ENCODE measurements at places on chromosomes 7 and 10.

- no peak for DNase-seq
Observed at GRCh38 chr7:110058401-110058800, 1032.5 kb upstream of the LRRN3 start.

DNA sequence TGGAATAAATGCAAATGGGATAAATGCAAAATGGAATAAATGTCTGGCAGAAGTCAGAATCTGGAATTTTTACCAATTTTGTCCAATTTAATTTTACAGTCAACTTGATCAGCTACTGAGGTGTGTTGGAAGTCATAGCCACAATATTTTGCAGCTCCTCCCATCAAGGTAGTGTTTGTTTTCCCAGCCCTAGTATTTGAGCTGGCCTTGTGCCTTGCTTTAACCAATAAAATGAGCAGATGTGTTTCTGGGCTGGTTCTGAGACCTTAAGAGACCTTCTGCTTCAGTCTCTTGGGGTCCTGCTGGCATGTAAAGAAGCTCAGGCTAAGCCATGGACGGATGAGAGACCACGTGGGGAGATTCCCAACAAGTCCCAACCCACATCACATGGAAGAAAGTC is 42.7 kb upstream of the RSBN1L start:
- no peak for DNase-seq

DNA sequence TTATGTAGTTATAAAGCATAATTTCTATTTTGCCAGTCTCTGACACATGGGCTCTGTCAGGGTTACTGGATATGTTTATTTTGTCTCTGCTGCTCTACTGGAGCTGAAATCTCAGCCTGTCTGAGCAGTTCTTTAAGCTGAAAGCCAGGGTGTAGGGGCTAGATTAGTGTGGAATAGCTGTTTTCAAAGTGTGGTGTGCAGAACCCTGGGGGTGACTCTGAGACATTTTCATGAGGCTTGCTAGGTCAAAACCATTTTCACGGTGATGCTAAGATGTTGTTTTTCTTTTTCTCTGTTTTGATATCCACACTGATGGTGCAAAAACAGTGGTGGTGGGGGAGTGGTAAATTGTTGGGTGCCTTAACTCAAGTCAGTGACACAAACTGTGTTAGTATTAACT is 45.5 kb downstream of the CREM start:
- no peak for DNase-seq

- DNase-seq = peak; percentile 87
Observed at GRCh38 chr10:99845837-99846382, 63.5 kb downstream of the ABCC2 start.

DNA sequence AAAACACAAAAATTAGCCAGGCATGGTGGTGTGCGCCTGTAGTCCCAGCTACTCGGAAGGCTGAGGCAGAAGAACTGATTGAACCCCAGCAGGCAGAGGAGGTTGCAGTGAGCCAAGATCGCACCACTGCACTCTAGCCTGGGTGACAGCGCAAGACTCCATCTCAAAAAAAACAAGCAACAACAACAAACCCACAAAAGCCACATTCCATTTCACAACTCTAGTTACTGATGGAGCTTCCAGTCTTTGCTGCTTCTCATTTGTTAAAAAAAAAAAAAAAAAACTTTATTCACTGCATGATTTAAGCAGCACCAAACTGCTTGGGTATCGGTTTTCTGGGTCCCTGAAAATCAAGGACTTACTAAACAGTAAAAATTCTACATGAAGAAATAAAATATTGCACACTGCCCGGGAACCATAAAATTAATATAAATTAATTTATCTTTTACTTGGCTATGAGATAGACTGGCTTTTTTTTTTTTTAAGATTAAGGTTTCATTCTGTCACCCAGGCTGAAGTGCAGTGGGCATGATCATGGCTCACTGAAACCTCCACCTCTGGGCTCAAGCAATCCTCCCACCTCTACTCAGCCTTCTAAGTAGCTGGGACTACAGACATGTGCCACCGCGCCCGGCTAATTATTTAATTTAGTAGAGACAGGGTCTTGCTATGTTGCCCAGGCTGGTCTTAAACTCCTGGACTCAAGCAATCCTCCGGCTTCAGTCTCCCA is 42.0 kb downstream of the SRPK2 start:
- DNase-seq = peak; percentile 84

DNA sequence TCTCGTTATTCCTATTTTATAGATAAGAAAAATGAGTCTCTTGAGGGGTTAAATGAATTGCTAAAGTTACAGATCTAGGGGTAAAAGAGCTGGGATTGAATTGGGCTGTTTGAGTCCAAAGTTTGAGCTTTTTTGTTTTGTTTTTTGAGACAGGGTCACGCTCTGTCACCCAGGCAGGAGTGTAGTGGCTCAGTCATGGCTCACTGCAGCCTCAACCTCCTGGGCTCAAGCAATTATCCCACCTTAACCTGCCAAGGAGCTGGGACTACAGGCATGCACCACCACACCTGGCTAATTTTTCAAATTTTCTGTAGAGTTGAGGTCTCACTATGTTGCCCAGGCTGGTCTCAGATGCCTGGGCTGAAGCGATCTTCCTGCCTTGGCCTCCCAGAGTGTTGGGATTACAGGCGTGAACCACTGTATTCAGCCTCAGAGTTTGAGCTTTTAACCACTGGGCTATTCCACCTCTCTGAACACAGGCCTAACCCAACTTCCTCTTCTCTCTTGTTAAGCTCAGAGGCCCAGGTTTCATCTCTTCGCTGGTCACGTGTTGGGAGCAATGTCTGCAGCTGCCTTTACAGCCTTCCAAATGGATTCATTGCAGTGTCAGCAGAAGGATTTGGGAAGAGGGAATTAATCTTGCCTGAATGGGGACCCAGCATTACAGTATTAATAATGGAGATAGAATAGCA is 8.0 kb downstream of the SUFU start:
- DNase-seq = no peak

GRCh38 chr7:25988640-25989039 is 163.4 kb upstream of the NFE2L3 start:
- no peak for DNase-seq

- no peak for DNase-seq
Observed at GRCh38 chr7:77540402-77540822, 3.3 kb downstream of the PTPN12 start.

- no peak for DNase-seq
Observed at GRCh38 chr7:74240482-74240881, 13.7 kb downstream of the RFC2 start.

DNA sequence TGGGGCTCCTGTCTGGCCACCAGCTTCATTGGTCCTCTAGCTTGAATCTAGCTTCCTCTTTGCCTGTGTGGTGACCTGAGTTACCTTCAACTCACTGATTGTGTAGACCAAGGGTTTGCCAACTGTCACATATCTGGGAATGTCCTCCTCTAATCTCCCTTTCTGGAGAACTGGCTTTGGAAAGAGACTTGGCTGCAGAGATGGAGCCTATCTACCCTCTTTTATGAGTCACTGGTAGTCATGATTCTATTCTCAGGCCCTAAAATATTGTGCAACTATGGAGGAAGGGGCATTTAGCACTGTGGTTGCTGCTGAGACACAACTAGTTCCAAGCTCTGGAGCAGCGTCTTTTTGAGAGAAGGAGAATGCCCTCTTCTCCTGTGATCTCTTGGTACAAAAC is 691.3 kb downstream of the KCNMA1 start:
- DNase-seq = no peak

DNA sequence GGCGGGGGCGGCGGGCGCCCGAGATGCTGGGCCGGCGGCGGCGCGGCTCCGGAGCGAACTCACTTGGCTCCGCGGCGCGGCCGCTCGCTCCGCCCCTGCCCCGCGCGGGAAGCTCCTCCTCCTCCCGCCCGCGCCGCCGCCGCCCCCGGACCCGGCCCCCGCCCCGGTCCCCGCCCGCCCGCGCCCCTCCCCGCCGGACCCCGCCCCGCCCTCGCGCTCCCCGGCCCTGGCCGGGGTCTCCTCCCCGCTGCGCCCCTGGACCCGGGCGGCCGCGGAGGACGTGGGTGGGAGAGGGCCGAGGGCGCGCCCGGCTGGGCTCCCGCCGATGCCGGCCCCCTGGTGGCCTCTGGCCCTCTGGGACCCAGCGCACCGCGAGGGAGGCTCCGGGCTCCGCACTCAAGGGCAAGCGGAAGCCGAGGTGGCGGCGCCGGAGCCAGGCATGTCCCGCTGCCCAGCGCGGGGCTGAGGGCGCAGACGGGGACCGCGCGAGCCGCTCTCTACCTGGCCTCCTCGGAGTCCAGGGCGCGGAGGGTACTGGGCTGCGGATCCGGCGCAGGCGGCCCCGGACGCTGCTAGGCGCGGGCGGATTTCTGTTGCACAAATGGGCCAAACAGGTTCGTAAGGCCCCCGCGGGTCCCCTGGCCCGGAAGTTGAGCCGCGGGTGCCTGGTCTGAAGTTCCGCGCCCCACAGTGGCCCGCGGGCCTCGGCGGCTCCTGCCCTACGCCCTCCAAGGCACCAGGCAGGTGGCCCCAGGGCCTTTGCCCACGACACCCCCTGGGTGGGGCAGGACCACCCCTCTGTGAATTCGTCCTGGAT is at the start of gene TCERG1L:
Gene TCERG1L (minus strand): TSS at position 61 of the 817 bp plus-strand sequence. CDS start 86 bp downstream, outside the sequence.
- no peak for DNase-seq

DNA sequence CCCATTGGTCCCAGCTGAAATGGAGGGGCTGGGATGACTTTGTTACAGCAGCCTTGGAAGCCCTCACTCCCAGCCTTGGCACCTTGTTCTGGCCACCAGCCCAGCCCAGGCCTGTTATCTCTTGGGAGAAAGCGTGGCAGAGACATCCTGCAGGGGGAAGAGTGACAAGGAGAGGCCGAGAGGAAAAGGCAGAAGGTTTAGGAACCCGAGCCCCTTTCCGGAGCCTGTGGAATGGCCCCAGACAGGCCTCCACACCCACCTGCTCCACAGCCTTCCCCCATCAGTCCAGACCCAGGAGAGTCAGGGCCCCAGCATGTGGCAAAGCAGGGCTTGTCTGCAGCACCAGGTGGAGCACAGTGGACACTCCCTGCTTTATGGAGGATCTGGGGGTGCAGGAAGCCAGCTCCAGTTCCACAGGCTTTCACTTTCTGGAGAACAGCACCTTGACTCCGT is 24.1 kb upstream of the TRIM8 start:
- no peak for DNase-seq

GRCh38 chr7:36368496-36368895 is 21.2 kb upstream of the ANLN start:
- DNase-seq = no peak

GRCh38 chr10:105969884-105970377 is 1194.6 kb downstream of the SORCS1 start:
- DNase-seq = no peak

- no peak for DNase-seq
Observed at GRCh38 chr7:86913709-86914108, 145.7 kb downstream of the ELAPOR2 start.

DNA sequence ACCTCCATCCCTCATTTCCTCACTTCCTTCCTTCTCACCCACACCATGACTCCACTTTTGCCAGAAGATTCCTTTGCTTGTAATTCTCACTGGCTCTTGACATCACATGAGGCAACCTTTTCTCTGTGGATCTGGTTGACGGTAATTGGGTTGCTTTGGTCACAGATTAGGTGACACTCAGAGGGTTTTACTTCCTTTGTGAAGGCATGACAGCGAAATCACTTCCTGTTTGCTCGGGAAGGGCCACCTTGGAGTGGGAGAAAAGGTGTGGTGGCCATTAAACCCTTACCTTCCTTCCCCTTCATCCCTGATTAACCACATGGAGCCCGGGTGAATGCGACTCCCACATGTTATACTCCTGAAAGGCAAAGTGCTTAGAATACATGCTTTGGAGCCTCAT is 30.2 kb downstream of the CUZD1 start:
- no peak for DNase-seq

GRCh38 chr10:45532480-45532879 is 140.1 kb downstream of the ZFAND4 start:
- DNase-seq = no peak

GRCh38 chr7:28408105-28408959 is 4.0 kb upstream of the CREB5 start:
- DNase-seq = no peak

GRCh38 chr10:86858011-86858410 is 99.4 kb downstream of the MMRN2 start:
- no peak for DNase-seq

GRCh38 chr7:129902788-129903422 is 49.9 kb downstream of the UBE2H start:
- no peak for DNase-seq

GRCh38 chr7:156094350-156095146 is 282.3 kb upstream of the SHH start:
- peak; percentile 45 for DNase-seq

DNA sequence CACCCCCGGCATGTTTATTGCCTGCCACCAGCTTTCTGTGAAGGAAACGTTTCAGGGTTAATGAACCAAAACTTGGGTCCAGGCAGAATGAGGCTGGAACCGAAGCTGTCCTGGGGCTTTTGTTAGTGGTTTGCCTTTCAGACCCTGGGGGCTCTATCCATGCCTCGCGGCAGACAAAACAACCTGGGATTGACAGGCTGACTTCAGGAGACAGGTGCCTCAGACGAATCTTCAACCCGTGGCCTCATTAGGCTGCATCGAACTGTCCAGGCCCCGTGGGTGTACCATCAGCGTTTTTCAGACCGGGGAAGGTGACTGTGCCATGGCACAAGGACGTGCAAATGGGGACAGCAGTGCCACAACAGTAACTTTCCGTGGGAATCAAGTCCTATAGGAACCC is 259.3 kb upstream of the SHH start:
- DNase-seq = no peak

GRCh38 chr7:116329686-116330503 is 119.6 kb downstream of the TES start:
- DNase-seq = no peak

GRCh38 chr10:71333129-71333887 is 14.2 kb downstream of the SLC29A3 start:
- DNase-seq = no peak
